Dermis microvascular lymphatic vessel endothelial cell (primary cell): ENCODE measurements at places on chromosomes 2 and 18.
A peak's percentile ranks its signal among the peaks of the same experiment; 100 is the strongest.

DNA sequence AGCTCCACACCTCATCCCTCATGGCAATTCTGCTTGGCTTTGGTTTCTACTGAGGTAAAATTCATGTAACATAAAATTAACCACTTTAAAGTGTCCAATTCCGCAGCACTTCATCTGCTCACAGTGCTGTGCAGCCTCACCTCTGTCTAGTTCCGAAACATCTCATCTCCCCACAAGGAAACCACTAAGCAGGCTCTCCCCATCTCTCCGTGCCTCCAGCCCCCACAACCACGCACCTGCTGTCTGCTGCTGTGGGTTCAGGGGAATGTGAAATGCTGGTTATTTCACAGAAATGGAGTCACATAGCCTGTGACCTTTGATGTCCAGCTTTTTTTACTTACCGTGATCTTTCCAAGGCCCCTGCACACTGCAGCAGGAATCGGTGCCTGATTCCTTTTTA is 7.7 kb upstream of the GPC1 start:
- no peak for DNase-seq

DNA sequence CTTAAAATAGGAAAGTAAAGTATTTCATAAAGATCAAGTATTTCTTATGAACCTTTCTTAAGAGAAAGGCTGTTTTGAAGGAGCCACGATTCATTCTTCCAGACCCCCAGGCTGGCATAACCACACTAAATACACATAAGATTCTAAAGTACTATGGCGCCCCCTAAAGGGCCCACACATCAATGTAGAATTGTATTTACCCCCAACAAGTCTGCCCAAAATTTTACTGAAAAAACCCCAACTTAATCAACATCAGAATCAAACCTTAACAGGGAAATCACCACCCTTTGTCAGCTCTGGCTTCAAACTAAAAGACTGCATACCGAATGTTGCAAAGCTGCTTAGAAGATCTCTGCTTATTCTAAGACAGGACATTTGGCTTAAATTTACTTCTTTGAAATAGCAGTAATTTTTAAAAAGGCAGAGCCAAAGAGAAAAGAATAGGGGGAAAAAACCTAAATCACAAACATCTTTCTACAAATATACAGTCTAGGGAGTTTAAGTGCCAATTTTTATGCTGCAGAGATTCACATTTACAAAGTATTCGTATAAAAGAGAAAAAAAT is 20.4 kb upstream of the BCL2 start:
- no peak for DNase-seq

DNA sequence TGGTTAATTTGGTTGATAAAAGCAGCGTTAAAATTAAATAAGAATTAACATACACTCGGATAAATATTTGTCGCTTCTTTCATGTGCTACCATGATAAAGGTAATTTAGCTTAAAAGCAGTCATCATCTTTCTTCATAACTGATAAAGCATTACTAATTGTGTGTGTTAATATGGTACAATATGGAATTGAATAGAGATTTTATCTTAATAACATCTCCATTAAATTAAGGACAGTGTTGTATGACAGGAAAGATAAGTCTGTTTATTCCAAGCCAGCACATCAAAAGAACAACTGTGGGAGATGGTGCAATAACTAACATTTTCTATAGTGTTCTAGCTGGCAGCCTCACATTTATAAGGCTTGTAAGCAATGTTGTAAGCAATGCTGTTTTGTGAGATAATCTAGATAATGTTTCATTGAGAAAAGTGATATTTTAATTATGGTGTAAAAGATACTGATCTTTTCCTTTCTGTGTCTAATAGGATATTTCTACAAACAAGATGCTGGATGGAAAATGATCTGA is 64.4 kb upstream of the AFF3 start:
- DNase-seq = no peak

DNA sequence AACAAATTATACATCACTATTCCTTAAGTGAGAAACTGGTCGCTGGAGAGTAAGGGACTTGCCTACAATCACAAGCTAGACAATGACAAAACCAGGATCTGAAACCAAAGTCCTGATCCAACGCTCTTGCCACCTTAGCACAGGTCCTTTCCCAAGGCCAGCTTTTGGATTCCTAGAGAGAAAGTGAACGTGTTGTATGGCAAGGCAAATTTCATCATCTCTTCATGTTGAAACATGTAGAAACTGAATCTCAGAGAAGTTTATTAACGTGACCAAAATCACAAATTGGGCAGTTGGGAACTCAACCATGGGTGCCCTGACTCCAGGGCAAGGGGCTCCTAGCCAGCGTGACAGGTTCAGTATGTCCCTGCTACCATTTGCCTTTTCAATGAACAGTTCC is 118.2 kb downstream of the VWC2L start:
- no peak for DNase-seq

DNA sequence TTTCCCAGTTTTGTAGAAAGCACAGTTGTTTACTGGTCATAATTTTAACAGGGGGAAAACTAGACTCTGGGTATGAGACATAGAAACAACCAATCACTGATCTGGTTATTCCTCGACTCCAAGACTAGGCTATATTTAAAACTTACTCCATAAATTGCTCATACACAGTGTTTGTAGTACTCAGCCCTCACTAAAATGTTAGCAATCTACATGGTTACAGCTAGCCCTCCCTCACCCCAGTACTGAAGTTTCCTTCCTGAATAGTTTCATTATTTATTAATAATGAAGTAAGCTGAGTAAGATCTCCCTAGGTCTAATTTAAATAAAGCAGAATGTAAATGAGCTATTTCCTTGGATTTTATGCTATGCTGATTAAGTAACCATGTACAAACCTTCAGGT is 275.1 kb downstream of the CDH20 start:
- no peak for DNase-seq

DNA sequence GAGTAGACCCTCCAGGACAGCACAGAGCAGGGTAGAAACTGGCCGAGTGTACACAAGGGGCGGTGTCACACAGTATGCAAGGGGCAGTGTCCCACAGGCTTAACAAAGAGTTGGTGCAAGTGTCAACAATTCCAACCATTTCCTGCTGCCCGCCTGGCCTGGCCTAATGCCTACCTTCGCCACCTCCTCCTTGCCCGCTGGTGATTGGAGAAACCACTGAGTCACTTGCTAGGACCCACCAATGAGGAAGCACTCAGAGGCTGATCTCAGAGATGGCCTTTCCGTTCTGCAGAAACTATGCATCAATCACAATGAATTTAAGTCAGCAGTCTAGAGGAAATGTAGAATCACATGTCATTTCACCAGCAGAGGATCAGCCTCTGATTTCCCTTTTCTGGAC is 263.3 kb upstream of the PKDCC start:
- DNase-seq = peak; percentile 3

DNA sequence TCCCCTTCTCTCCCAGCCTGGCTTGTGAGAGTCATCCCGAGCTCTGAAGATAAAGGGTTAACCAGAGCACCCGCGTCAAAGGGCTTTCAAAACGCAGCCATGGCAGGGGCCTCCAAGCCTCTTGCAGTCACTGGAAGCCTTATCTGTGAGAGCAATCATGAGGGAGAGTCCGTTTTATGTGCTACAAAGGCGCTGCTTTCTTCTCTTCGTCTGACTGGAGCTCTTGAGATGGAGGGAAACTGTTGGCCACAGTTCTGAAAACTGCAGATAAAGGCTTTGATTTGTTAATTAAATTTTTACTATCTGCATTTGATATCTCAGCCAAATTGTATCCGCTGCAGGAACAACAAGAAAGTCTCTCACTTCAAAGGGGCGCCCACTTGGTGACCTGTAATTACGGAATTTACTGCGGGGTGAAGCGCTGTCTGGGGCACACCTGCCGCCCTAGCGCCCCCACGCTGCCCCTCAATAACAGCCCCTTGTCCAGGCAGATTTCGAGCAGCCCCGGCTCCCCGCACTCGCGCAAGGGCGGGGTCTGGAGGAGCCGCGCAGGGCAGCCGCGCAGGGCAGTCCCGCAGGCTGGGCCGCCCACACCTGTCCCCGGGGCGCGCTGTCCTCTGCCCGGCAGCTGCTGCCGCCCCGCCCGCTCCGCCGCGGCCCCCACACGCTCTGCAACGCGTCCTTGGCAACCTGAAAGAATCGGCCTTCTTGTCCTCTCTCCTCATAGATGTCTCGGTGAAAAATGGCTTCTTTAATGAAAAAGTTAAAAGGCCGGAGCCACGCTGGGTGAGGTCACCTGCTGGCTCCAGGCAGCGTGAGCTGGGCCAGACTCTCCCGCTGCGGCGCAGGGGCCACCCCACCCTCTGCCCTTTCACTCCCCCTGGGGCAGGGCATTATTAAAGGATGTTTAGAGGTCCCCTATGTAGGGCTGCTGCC is 217.9 kb downstream of the VAPA start:
- no peak for DNase-seq

GRCh38 chr18:37346048-37346447 is 219.6 kb downstream of the CELF4 start:
- no peak for DNase-seq

GRCh38 chr2:68968221-68968620 is 6.2 kb upstream of the GKN1 start:
- no peak for DNase-seq

DNA sequence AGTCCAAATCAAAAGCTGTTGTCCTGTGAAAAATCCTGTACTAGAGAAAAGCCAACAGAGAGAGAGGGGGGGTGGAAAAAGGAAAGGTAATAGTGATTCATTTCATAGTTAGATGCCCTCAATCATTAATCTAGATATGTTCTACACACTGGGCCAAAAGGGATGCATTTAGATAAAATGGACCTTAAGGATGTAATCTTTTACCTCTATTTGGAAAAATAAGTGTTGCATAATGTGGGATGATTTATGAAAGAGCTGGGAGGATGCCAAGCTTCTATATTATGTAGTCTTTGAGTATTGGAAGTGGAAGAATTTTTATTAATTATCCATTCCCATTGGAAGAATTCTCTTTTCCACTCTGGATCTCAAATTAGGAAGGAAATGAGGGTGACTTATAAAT is 480.5 kb upstream of the ZEB2 start:
- no peak for DNase-seq

- DNase-seq = no peak
Observed at GRCh38 chr2:39816845-39817244, 37.8 kb upstream of the THUMPD2 start.

DNA sequence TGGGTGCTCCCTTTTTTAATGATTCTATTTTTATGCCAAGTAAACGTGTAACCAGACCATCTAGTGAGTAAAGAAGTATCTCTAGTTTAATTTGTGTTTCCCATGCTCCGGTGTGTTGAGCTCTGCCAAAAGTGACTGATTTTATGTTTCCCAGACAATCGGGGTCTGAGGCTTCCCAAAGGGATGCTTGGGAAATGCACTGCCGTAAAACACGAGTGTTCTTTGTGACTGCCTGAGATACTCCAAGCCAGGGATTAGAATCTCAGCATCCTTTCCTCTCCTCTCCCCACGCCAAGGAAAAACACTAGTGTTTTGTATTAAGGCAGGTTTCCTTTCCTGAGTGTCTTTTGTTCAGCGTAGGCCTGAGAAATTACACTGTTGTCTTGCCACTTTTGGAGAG is 180.5 kb upstream of the NRP2 start:
- no peak for DNase-seq

DNA sequence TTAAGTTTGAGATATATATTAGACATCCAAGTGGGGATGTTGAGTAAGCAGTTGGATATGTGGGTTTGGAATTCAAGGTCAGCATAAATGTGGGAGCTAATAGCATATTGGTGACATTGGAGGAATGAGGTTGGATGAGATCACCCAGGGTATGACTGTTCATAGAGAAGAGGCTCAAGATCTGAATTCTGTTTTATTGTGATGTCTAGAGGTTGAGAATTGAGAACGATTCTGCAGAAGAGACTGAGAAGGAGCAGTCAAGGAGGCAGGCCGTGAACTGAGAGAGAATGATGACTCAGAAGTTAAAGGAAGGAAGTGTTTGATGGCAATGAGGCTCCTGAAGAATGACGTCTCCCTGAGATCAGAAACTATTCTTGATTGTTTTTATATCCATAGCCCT is 5.9 kb downstream of the SERPINB11 start:
- DNase-seq = no peak

DNA sequence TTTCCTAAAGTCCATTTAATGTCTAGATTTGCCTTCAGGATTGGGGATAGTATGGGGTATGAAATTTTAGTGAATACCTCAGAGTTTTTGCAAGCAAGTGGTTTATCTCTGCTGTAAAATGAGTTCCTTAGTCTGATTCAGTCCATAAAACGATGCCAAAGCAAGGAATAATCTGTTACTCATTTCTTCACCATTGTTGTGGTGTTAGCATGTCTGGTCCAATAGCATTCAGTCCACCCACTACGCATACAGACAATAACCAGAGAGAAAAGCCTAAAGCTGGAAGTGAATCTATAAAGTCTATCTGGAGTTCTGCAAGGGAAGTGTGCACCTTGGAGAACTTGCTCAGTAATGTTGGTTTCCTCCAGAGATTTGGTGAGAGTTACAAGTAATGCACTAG is 12.9 kb upstream of the DPP4 start:
- DNase-seq = no peak

- no peak for DNase-seq
Observed at GRCh38 chr18:66874375-66874774, 270.5 kb upstream of the CDH19 start.

GRCh38 chr18:9661564-9661963 is 46.5 kb upstream of the RAB31 start:
- no peak for DNase-seq

GRCh38 chr18:61448316-61448715 is 115.1 kb downstream of the CDH20 start:
- DNase-seq = no peak

GRCh38 chr2:25339211-25339674 is 2.5 kb downstream of the DNMT3A start:
- no peak for DNase-seq

DNA sequence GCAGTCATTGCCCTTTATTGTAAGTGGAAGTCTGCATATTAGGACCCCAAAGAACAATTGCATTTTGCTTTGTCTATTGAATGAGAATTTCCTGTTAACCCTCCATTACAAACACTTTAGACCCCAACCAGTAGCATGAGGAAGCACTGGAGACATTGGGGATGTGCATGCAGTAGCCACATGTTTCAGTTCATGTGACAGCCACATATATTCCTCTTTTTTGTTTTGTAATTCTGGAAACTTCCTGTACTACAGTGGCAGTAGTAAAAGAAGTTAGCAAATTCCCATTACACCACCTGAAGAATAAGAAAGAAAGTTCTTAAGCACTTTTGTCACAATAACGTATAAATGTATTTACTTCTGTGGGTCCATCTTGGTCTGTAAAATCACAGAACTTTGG is 281.1 kb upstream of the SLC14A2 start:
- DNase-seq = no peak

DNA sequence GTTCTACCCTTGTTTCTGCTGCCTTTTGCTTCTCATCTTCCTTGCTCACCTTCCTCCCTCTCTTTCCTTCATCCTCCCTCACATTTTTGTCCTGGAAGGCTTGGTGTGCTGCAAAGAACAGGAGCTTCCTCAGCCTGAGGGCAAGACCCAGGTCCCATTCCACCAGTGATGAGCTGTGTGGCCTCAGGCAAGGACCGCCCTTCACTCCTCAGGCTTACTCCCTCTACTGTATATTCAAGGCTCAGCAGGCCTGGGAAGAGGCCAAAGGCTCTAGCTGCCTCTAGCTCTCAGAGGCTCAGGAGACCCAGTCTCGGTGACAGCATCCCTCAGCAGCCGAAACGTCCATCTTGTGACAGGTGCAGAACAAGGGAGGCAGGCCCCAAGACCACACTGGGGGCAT is 97.5 kb downstream of the MRO start:
- no peak for DNase-seq
